Tongue (tissue), 3 donors: ENCODE measurements at places on chromosomes 1 and 21.
A peak's percentile ranks its signal among the peaks of the same experiment; 100 is the strongest.

GRCh38 chr21:14989359-14989758 is 75.4 kb downstream of the NRIP1 start:
- peak; percentile 87 for DNase-seq

DNA sequence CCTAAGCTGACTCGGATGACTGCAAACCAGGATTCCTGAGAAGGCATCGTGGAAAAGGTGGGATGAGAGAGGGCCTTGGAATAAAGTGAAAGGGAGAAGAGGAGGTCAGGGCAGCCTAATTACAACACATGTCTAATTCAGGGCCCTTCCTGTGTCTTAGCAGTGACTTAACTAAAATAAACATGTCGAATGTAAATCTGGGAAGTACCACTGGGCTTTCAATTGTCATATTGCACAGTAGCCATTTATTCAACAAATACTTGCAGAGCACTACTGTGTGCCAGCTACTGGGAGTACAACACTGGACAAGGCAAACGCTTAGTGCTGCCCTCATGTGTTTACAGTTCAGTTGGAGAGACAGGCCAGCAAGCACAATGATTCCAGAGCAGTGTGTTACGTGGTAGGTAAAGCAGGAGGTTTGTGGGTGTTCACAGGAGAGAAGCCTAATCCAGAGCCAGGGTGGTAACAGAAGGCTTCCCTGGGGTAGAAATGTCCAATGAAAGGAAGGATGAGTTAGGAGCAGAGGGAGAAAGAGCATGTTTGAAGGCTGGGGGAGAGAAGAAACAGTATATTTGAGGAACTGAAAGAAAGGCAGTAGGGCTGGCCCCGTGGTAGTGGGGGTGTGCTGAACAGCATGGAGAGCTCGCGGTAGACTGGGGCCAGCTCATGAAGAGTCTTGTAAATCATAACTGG is 38.0 kb upstream of the RASAL2 start:
- DNase-seq: no peak

DNA sequence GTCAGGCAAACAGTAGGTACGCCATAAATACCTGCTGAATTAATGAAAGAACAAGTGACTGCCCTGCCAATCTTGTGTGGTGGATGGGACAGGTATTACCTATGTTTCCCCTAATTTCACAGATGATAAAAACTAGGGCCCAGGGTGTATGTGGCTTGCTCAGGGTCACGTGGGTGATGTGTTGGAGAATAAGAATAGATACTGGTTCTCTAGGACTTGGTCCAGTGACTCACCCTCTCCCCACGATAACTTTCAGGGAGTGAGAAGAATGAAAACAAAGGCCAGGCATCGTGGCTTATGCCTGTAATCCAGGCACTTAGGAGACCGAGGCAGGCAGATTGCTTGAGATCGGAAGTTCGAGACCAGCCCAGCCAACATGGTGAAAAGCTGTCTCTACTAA is 26.7 kb downstream of the SLC26A9 start:
- no peak for DNase-seq

DNA sequence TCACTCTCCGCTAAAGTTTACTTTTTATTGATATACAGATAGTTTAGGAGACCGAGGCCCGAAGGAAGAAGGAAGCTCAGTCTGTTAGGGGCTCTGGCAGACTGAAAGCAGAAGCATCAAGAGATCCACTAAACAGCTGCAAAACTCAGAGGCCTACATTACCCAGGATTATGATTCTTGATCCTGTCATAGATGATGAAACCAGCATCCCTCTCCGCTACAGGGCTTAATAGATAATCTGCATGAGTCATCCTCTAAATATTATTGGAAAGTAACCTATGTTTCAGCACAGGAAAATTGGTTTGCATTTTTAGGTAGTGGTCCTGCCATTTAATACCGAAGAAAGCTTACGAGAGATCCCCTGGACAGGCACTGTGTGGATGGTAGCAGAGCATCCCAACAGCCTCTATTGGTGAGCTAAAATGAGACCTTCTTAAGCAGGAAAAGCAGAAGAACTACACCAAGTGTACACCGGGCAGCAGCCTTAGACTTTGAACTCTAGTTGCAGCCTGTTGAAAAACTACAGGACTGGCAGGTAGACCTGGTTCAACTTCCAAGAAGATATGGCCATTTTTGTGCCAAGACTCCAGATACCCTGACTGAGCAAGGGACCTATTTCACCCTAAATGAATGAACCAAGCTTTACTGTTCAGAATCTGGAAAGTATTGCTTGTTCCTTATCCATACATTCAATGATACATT is 6.8 kb downstream of the CASQ2 start:
- no peak for DNase-seq

DNA sequence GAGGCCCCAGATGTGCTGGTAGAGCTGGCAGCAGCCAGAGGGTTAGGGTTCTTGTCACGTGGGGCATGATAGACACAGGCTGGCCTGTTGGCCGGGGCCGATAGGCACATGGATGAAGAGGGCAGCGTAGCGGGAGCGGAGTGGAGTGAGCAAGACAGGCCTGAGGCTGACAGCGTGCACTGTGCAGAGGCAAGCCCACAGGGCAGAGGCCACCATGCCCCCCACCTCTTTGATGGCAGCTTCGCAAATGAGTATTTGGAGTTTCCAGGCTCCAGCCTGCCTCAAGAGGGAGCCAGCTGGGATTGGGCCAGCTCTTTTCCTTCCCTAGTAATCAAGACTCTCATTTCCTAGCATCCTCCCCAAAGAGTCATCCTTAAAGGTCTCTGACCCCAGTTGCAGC is 43.5 kb downstream of the TMCC2 start:
- no peak for DNase-seq

DNA sequence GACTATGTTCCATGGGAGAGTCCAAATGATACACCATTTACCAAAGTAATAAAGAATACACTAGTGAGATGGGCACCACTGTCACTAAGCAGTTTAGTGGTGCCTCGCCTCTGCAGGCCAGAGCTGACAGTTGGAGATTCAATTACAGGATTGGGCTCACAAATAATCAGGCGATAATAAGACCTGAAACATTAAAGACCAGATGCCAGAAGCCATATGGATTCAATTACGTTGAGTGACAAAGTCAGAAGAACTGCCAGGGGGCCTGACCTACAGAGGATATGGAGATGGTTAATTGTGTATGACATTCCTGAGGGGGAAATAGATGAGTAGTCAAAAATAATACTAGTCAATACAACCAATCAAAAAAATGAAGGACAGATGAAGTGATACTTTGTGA is 65.2 kb upstream of the ST6GALNAC5 start:
- DNase-seq: no peak

- no peak for DNase-seq
Measured at GRCh38 chr1:222239130-222239529, 308.8 kb downstream of the HHIPL2 start.

DNA sequence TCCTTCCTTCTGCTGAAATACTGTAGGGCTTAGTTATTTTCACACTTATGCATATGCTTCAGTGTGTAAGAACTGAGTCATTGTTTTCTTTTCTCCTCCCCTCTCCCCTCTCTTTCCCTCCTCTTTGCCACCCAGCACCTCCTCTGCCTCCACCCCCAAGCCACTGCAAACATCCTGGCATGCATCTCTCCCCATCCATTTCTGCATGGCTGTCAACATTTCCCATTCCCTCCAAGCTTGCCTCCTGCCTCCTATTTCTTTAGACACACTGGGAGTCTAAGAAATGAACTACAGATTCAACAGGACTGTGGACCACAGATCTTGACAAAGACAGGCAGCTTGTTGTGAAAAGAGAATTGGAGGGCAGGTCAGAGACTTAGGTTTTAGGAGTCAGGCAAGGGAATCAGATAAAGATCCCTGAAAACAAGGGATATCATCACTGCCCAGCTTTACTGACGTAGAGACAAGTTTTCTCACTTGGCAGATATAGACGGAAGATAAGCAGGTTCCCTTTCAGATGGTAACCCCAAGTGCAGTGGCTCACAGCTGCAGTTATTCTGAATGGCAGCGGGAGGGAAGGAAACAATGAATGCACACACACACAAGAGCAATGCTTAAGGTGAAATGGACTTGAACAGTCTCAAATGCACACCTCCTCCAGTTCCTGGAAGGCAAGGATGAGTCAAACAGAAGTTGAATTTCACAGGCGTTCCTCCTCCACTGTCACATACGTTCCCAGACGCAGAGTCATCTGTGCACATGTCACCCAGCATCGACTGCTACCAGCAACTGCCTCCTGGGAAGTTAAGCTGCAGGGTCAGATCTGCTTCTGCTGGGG is 56.1 kb downstream of the HIVEP3 start:
- DNase-seq: peak; percentile 18

DNA sequence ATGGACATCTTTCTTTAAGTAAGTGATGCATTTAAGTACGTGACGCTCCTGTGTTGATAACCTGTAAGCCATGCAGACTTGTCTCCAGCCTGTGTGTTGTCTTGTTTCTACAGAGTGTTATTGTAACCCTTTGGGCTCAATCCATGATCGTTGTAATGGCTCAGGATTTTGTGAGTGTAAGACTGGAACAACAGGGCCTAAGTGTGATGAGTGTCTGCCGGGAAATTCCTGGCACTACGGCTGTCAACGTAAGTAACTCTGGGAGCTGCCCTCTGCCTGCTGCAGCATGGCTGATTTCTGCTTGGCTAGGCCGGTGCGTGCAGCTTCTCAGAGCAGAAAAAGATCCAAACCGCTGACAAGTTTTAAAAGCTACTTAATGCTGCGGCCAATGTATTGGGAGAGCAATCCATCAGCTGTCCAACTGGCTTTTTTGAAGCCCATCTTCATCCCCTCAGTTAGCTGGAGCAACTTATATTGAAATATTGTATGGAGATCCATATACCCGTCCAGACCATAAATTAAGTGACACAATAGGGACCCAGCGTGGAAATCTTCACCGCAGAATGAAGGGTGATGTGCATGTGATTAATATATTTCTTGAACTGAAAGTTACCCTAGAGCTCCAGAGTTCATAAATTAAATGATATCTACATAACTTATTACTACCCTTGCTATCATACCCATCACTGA is 295.9 kb downstream of the NTNG1 start:
- no peak for DNase-seq

GRCh38 chr1:155083865-155084721 is 5.5 kb downstream of the EFNA3 start:
- DNase-seq: peak; percentile 55

GRCh38 chr1:1627261-1627828 is 4.6 kb upstream of the MMP23B start:
- DNase-seq: no peak

GRCh38 chr1:39650431-39650830 is 11.0 kb upstream of the HEYL start:
- no peak for DNase-seq

- no peak for DNase-seq
Measured at GRCh38 chr21:44734026-44734745, 22.8 kb upstream of the TSPEAR start.

GRCh38 chr1:43304771-43305300 is 4.1 kb downstream of the TIE1 start:
- DNase-seq: no peak

GRCh38 chr1:20474996-20475395 is 11.0 kb downstream of the CAMK2N1 start:
- DNase-seq: no peak

DNA sequence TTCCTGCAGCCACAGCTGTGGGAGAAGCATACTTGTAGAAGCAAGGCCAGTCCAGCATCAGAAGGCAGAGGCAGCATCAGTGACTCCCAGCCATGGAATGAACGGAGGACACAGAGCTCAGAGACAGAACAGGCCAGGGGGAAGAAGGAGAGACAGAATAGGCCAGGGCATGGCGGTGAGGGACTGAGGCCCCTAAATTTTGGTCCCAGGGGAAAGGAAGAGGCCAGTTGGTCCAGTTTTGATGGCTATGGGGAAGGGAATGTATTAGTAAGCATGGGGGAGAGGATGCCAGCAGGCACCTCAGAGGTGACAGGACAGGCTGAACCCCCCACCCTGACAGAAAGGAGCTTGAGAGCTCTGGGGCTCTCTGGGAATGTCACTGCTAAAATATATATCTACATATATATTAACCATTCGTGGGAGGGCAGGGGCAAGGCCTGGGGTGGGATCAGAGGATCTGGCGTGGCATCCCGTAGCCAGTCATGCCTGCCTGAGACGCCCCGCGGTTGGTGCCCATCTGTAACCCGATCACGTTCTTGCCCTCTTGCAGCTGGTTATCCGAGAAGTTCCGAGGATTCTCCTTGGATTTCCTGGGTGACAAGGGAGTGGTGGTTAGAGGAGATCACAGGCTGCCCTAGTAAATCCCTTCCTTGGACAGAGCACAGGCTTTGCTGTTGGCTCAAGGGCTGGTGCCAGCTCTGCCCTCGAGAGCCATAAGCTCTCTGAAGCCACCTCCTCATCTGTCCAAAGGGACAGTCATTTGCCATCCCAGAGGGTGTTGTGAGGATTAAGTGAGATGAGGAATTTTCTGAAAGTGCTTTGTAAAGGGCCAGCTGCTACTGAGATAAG is 6.7 kb downstream of the TAGLN2 start:
- DNase-seq: peak; percentile 81

GRCh38 chr21:23578027-23578426 is 2029.3 kb downstream of the MRPL39 start:
- DNase-seq: no peak

DNA sequence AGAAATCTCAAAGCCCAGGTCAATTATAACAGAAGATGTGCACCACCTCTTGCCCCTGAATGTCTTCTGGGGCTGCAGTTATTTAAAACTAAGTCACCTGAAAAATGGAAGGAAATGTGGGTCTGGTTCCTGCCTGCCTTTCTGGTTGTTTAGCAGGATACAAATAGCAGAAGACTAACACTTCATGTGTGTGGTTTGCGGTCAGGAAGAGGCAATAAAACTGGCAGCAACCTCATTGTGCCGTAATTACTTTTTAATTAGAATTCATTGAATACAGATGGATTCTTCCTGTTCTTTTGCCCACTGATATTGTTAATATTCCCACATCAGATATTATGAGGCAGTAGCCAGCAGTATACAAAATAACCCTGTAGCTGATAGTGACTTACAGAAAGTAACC is 345.7 kb downstream of the ZNF326 start:
- DNase-seq: no peak

GRCh38 chr21:44790368-44790767 is 11.3 kb downstream of the UBE2G2 start:
- no peak for DNase-seq

GRCh38 chr1:109879881-109880525 is 30.6 kb upstream of the CSF1 start:
- no peak for DNase-seq

DNA sequence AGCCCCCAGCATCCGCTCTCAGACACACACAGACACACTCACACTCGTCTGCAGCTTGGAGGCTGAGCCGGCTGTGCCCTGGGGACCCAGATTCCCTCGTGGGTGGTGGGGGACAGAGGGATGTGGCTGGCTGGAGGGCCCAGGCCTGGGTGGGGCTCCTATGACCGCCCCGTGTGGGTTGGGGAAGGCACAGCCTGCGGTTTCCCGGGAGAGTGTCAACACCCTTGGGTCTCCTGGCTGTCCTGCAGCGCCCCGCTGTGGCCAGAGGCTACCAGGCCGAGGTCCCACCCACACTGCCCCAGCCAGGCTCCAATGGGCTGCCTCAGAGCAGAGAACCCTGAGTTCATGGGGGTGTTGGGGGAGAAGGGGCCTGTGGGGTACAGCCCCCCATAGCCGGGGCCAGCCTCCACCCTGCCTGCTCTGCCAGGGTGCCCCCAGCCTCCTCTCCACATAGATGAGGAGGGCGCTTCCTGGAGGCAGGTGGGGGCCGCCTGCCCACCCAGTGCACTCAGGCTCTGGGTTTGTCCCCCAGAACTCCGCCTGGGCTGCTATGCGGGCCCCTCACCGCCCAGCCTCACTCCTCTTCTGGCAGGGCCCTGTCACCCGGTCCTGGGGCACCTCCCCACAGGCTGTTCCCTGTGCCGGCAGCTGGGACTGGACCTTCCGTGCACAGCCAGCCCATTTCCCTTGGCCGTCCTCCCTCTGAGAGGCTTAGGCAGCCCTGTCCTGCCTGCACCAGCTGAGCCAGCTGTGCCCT is at the start of gene TTC34:
TTC34 (minus strand) TSS at position 159 of the 757 bp plus-strand sequence. CDS start 866 bp downstream, outside the sequence.
- peak; percentile 33 for DNase-seq

- no peak for DNase-seq
Measured at GRCh38 chr1:97901017-97901658, 19.7 kb downstream of the DPYD start.
